ENCODE measurements at places on chromosomes 4 and X.

GRCh38 chr4:172157946-172158345, 344.7 kb downstream of the GALNTL6 start:
- no peak for DNase-seq

GRCh38 chr4:17787315-17787714, 5.9 kb upstream of the FAM184B start:
- DNase-seq, result no peak

DNA sequence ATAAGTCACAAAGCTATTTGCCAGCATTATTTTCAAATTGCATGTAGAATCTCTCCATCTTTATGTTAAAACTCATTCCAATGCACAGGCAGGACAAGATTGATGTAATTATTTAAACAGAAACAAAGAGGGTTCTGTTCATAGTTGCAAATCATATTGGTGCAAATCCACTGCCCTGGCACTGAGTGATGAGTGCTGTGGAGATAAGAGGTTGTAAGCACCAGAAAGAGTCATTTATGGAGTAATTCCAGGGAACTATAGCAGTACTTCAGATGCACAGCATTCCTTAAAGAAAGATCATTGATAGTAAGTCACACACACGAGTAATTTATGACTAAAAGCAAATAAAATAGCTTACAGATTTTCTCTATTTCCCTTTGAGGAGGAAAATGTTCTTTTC, 337.7 kb upstream of the CTSO start:
- DNase-seq, result peak; percentile 75

DNA sequence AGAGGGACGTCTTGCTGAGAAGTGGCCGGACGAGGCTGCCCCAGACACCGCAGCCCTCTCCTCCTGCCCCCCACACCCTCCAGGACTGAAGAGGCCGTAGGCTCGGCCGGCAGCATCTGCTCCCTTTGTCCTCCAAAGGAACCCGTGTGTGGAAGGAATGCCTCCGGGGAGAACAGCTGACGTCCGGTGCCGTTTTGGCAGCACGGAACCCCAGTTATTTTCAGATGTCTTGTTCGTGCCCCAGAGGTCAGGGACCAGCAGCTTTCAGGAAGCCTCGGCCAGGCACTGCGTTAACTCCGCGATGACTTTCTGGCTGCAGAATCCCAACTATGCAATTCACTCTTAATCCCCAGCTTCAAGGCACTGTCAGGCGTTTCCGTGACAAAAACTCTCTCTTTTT, 10.9 kb upstream of the PPP2R3B start:
- peak; percentile 61 for DNase-seq

DNA sequence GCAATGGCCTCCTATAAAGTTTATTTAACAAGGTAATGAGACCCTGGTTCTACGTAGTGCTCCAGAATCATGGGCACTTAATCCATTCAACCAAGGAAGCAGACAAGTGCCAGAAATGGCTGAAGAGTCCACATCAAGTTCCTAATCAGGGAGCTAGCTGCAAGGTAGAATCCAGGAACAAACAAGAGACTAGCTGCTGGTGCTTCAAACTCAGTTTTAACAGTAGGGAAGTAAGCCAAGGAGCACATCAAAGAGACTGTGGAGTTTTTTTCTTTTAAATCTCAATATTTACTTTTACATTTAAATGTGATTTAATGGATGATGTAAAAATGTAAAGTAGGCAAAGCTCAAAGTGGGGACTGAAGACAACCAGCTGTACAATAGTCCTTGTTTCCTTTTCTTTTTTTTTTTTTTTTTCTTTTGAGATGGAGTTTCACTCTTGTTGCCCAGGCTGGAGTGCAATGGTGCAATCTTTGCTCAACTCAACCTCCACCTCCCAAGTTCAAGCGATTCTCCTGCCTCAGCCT, 630.4 kb downstream of the CCSER1 start:
- no peak for DNase-seq

DNA sequence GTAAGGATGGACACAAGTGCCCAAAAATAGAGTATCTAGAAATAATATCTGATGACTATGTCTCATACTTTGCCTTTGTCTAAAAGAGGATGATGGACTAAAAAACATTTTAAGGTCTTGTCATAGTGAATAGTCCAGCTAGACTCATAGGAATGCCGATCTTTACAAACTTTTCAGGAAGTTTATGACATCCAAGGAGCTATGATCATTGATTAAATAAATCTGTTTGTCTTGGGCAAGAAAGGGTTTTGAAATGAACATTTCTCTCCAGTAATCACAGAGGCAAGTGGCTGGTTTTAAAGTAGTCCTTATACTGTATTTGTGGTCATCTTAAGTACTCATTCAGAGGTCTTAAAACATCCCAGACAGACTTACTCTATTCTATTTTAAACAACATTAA, 109.8 kb downstream of the MAPK10 start:
- no peak for DNase-seq

GRCh38 chr4:184812651-184813181, 13.1 kb downstream of the ACSL1 start:
- DNase-seq, result no peak

GRCh38 chr4:7750523-7750922, 189.1 kb downstream of the AFAP1 start:
- DNase-seq, result no peak

DNA sequence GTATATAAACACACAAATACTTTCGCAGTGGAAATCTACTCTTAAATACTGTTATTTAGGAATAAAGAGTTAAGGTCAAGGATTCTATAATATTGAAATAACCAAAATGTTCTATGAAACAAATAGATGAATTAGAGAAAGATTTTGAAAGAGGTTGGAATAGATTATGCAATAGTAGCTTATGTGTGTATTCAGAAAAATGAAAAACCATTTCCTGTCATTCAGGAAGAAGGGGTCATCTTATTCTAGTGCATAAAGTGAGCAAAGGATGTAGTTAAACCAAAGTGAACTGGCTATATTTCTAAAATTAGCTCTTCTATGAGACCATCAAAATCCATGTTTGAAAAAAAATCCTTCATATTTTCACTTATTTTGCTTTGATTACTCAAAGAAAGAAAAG, 30.0 kb upstream of the MYOZ2 start:
- DNase-seq, result no peak

- DNase-seq, result no peak
Observed at GRCh38 chrX:21972721-21973120, 32.2 kb downstream of the SMS start.

- no peak for DNase-seq
Observed at GRCh38 chrX:119502727-119503483, 34.7 kb downstream of the SLC25A5 start.

DNA sequence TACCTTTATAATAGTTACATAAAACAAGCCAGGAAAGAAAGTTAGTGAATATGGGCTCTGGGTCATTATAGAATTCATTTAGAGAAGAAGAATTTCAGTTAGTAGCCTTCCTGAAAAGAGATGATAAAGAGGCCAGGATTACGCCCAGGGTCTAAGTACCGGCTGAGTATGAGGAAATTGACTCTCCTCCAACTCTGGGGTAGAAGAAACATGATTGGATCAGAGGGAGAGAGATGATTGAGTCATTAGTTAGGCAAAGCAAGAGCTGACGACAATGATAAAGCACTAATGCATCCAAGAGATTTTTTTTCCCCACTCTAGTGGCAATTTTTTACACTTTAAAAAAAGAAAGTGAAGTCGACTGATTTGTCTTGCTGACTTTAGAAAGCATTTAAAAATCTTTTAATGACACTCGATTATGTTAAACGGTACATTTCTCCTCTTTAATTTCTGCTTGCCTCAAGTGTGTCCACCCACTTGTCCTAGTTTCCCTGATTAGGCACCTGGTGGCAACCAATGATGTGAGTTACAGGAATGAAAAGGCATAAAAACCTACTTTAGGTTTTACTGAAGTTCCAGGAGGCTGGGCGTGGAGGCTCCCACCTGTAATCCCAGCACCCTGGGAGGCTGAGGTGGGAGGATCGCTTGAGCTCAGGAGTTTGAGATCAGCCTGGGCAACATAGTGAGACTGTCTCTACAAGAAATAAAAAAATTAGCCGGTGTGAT, 37.3 kb upstream of the IGFBP7 start:
- no peak for DNase-seq

DNA sequence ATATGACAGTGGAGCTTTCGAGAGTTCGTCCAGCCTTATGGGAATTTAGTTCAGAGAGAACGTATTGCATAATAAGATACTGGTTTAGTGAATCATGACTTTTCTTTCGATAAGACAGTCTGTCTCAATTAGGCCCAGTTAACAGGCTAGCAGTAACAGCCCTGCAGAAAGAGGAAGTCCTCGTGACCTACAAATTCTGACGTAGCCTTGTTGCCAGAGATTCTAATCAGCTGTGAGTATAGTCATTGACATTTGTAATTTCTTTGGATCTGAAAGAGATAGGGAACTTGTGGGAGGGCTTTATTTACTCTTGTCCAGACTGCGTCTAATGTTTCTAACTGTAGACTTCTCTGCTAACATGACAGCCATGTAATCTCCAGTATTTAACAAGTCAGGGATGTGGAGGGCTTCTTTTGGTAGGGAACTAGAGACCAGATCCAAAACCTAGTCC, 15.8 kb downstream of the ART3 start:
- no peak for DNase-seq

DNA sequence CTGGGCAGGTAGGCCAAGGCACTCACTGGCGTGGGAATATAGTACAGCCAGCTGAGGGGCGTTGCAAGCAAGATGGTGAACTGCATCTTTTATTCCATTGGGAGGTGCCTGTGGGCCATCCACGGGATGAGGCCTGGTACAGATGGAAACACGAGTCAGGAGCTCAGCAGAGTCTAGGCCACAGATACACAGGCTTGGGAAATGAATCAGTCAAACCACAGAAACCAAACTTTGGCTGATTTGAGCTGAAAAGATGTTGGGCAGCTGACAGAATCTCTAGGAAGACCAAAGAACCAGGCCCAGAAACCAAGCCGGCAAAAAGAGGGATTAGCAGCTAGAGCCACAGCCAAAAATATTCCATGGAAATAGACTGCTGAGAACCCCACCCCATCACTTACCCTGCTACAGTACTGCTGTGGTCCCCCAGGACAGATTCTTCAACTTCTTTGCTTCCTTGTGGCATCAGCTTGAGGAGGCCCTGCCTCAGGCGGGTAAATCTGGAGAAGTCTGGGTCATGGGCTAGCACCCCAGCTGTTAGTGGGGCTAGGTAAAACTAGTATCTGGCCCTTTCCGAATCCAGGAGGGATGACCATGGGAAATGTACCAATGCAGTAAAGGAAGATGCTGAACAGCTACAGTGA, 75.4 kb downstream of the TMEM131L start:
- DNase-seq, result no peak

DNA sequence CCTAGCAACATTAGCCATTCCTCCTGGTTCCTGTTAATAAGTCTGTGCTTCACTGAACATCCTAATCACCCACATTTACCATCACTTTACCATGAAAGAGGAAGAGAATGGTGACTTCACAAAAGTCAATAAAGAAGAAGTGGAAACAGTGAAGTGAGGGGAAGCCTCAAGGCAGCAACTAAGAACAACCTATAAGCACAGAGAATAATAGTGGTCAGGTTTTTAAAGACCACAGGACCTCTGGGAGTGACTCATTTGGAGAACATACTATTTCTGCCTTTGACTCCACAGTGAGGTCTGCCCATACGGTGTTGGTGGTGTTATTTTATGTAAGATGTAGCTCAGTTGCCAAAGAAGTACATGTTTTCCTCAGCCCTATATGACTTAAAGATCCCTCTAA, 86.0 kb upstream of the TET2 start:
- no peak for DNase-seq

- DNase-seq, result no peak
Observed at GRCh38 chrX:26192204-26192603, at the start of gene MAGEB6. TSS of gene MAGEB6 (plus strand) at chrX:26192440. CDS start at chrX:26193847, 1,407 bp downstream.

- DNase-seq, result peak; percentile 22
Observed at GRCh38 chrX:40145001-40145922, 47.5 kb upstream of the BCOR start.

GRCh38 chr4:8395504-8396296, 44.8 kb downstream of the ACOX3 start:
- no peak for DNase-seq

DNA sequence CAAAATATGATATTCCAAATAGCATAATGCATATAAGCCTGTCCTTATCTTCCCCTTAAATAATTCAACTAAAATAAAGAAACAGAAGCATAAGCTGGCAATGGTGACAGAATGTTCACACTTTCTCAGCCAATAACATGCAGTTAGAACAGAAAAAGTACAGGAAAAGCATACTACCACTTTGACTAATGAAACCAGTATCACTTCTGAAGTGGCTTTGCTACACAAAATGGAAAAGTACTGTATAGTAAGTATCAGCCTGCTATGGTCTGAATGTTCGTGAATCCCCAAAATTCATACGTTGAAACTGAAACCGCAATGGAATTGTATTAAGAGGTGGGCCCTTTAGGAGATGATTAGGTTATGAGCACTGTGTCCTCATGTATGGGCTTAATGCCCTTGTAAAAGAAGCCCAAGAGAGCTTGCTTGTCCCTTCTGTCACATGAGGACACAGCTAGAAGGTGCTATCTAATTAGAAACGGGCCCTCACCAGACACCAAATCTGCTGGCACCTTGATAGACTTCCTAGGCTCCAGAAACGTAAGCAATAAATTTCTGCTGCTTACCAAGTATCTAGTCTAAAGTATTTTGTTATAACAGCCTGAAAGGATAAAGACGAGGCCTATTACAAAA, 102.6 kb downstream of the PRDM5 start:
- DNase-seq, result no peak

GRCh38 chr4:84994280-84994679, 27.8 kb upstream of the WDFY3 start:
- DNase-seq, result peak; percentile 73

- DNase-seq, result no peak
Observed at GRCh38 chr4:138891631-138892031, 124.0 kb upstream of the NOCT start.

GRCh38 chr4:38409852-38410251, 254.1 kb upstream of the KLF3 start:
- no peak for DNase-seq

- DNase-seq, result no peak
Observed at GRCh38 chrX:10157543-10157942, 768 bp downstream of the CLCN4 start.

- DNase-seq, result peak; percentile 5
Observed at GRCh38 chr4:142846729-142847596, 862 bp upstream of the INPP4B start.

All from skin of body (tissue), 3 donors.